Stimulated activated CD4-positive, alpha-beta T cell treated with anti-CD3 and anti-CD28 coated beads, Interleukin-1b, Interleukin-23, amount 100 ng/mL, for 1 hour (primary cell): ENCODE measurements at places on chromosomes 11 and 22.

DNA sequence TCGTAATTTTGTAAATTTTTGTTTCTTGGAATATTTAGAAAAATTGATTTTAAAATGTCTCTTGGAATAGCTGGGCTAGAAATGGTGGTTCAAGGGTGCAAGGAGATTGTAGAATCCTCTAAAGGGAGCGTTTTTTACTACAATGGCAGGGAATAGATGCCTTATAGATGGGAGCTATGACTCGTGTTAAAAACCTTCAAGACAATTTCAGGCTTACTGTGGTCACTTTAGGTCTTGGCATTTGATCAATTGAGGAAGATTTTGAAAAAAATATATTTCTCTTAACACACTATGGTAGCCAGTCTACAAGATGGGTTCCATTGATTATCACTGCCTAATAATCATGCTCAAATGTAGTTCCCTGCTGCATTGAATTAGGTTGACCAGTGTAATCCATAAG, 25.0 kb downstream of the METTL15 start:
- DNase-seq = no peak

DNA sequence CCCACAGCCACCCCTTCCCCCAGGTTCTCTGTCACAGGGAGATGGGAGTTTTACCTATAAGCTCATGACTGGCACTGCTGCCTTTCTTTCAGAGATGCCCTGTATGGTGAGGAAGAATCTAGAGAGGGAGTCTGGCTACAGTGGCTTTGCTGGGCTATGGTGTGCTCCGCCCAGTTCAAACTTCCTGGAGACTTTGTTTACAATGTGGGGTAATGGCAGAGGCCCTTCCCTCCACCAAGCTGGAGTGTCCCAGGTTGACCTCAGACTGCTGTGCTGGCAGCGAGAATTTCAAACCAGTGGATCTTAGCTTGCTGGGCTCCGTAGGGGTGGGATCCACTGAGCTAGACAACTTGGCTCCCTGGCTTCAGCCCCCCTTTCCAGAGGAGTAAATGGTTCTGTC, 143.5 kb downstream of the MSANTD4 start:
- no peak for DNase-seq

GRCh38 chr11:1717745-1718144, 20.8 kb downstream of the KRTAP5-6 start:
- no peak for DNase-seq

DNA sequence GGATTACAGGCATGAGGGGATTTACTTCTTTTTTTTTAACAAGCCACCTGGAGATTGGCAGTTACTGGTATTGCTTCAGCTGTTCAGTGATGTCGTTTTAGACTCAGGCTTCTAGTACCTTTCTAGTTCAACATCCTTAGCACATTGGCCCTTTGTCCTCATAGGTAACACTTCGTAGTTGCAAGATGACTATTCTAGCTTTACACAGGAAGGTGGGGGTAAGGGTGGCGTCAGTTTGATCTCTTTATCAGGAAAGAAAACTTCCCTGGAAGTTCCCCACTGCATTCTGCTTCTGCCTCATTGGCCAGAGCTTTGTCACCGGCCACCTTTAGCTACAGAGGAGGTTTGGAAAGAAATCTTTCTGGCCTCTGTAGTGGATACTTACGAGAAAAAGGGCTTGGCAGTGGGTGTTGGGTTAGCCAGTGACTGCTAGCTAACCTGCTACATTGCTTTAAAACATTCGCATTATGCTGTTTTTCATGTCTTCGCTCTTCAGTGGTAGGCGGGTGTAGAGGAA, 40.7 kb downstream of the SFI1 start:
- no peak for DNase-seq

DNA sequence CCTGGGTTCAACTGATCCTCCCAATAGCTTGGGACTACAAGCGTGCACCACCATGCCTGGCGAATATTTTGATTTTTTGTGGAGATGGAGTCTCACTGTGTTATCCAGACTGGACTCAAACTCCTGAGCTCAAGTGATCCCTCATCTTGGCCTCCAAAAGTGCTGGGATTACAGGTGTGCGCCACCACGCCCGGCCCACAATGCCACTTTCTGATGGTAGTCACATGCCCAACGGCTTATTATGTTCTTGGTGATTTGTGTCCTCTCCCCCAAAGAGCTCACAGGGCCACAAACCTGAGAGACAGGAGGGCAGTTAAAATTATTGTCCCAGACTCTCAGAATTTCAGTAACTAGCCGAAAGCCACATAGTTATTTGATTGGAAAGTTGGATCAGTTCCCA, 9.6 kb downstream of the GRIK4 start:
- DNase-seq = no peak

DNA sequence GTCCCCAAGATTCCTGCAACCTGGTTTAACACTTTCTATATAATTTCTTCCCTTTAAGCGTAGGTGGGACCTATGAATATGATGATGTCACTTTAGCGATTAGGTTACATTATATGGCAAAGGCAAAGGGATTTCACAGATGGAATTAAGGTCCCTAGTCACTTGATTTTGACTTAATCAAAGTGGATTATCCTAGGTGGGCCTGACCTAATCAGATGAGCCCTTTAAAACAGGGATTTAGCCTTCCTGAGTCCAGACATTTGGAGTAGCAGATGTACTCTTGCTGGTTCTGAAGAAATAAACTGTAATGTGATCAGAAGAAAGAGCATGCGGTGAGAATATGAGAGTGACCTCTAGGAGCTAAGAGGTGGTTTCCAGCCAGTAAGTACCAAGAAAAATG, 67.8 kb upstream of the LIN7C start:
- no peak for DNase-seq

DNA sequence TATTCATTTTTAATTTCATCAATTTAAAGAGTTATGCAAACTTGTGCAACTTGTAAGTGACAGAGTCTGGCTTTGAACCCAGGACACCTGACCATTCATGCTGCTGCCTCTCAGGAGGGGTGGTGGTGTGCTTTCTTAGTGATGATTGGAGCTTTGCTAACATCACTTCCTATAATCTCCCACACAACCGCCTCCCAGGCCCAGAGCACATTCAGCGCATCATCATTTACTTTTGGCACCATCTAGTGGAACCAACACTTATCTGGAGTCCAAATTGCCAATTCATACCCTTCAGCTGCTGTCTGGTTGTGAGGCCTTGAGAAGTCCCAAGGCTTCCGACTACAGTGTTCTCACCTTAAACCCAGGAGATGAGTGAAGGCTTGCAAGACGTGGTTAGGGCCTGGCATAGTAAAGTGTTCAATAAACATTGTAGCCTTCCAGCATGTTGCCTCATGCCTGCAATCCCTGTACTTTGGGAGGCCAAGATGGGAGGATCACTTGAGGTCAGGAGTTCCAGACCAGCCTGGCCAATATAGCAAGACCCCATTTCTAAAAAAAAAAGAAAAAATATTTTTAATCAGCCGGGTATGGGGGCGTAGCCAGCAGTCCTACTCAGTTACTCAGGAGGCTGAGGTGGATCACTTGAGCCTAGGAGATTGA, 1.1 kb upstream of the TTLL1 start:
- DNase-seq = no peak

- no peak for DNase-seq
Measured at GRCh38 chr11:109783840-109784239, 309.4 kb upstream of the ZC3H12C start.

GRCh38 chr11:44736791-44737190, 10.0 kb downstream of the TSPAN18 start:
- no peak for DNase-seq

GRCh38 chr11:15141381-15141780, 26.7 kb downstream of the INSC start:
- no peak for DNase-seq

GRCh38 chr22:29480512-29481264, 670 bp downstream of the NEFH start:
- DNase-seq = no peak

DNA sequence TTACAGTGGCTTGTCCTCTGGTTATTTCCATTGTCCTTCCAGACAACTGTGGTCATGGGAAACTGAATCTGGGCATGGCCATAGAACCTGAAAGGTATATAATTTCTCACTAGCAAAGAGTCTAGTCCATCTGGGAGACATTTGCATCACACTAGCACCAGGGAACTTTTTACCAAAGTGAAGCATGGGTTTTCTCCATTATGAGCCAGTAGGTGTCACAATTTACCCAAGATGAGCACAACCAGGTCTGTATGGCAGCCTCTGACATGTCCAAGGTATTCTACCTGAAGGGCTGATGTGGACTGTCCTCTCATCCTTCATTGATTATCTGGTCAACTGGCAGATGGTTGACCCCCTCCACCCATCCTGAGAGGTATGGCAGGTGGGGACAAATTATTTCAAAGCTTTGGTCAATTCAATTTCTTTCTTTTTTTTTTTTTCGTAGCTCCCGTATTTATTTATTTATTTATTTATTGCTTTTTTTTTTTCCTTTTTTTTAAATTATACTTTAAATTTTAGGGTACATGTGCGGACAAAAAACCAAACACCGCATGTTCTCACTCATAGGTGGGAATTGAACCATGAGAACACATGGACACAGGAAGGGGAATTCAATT, 425.9 kb downstream of the TMEM135 start:
- no peak for DNase-seq

DNA sequence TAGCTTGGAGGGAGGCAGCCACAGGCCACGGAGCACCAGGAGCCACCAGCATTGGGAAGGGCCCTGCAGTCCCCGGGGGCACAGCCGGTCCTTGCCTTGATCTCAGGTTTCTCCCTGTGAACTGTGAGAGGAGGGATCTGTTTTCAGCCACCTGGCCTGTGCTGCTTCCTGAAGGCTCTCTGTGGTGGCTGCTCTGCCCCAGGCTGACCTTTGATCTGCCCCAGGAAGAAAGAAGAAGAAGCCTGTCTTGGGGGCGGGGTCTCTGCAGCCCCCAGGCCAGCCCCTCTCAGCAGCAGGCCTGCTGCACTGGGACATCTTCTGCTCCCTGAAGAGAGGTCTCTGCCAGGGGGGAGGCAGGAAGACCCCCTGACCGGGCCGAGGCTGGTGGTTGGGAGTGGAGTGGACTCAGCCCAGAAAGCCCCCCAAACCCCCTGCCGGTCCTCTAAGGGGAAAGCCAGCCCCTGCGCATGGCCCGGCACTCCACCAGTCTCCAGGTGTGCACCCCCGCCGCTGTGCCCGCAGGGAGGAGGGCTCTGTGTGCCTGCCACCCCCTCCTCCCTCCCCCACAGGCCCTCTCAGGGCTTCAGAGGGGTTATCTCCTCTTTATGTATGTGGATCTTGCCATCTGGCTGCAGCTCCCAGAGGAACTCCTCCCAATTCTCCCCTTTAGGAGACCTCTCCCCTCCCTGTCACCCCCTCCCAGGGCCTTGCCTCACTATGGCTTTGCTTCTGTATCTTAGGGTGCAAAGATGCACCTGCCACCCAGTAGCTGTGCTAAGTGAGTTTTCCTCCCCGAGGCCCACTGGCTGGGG, 675.3 kb downstream of the BRD1 start:
- DNase-seq = no peak

DNA sequence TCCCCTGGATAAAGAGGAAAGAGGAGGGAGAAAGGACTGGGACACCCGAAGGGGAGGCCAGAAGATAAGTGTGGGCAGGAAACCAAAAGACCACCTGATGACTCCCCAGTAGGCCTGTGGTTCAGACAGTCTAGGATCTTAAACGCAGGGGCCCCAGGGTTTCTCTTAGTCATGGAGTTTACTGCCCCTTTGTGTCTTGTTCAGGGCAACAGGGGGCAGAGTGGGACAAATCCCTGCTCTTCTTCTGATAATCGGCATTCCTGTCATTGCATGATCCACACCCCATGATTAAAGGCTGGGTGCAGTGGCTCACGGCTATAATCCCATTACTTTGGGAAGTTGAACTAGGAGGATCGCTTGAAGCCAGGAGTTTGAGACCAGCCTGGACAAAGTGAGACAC, 4.7 kb upstream of the TMPRSS13 start:
- DNase-seq = no peak

DNA sequence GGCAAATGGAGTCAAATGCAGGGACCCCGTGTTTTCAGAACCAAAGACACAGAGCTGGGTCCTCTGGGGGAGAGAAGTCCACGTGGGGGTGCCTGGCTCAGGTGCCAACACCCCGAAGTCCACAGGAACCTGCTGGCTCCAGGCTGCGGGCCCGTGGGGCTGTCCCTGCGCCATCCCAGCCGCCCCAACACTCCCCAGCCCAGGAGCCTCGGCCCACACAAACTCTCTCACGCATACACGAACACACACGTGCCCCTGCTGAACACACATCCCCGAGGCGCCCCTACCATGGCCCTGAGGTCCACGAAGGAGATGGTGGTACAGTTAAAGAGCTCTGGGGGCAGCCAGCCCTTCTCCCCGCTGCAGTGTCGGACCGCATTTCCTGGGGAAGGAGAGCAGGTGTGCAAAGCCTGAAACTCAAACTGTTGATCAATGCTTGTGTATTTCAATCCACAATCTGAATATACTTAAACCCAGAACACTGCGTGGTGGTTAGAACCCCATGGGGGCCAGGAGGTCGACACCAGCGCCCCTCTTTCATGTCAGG, 54.7 kb downstream of the TRMU start:
- no peak for DNase-seq

- DNase-seq = no peak
Measured at GRCh38 chr11:2825889-2826678, 59.5 kb downstream of the CDKN1C start.

DNA sequence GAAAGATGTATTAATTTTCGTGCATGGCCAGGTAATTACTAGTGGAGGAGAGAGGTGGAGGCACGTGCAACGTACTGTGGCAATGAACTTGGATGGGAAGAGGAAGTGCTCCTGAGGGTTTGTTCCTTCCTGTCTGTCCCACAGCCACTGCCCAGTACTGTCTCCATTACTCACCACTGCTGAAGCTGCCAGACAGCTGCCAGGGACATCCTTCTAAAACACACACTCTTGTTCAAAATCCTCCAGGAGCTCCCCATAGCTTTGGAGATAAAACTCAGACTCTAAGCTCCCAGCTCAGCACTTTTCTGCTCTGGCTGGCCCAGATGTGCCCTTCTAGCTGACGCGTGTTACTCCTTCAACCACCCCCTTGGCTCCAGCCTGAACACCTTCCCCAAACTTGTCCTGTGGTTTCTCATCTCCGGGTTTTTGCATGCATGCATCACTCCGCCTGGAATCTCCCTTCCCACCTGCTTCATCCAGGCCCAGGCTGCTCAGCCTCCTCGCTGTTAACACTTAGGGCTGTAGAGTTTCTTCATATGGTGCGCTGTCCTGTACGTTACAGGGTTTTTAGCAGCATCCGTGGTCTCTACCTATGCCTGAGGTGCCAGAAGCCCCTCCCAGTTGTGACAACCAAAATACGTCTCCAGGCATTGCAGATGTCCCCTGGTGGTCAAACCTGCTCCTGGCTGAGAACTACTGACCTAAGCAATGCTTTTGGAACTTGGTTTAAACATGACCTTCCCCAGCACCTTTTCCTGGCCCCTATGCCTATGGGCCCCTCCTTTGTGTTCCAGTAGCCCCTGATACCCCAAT, 69.5 kb downstream of the C11orf91 start:
- DNase-seq = no peak

- DNase-seq = no peak
Measured at GRCh38 chr11:116893906-116894305, 56.5 kb upstream of the APOA1 start.
